Activated CD4-positive, alpha-beta T cell treated with anti-CD3 and anti-CD28 coated beads for 36 hours (primary cell): ENCODE measurements at places on chromosomes 5 and 9. TPM values are rescaled to one million over a fixed set of nuclear protein-coding genes. Genes with fewer than 3 reads are reported as not detected.

DNA sequence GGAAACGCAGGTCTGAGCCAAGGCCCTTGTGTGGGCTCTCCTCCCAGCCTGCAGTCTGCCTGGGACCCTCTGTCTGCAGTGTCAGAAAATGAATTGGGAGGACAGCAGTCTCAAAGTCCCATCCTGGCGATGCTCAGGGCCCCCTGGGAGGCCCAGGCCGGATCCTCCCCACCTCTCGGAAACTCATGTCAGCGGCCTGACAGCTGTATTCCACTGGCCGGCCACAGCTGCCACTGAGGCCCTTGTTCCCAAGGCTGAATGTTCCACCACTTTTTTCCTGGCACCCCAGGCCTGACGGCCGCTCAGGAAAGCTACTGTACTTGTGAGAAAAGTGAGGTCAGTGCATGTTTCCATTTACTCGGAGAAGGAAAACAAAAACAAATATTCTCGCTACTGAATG is 180.0 kb downstream of the FGF18 start:
- no peak overlapping the region for H3K4me3 ChIP-seq
- peaks cover 23% of the 10 kb centered on the region for H3K27me3 ChIP-seq
- peaks cover 21% of the 10 kb centered on the region for H3K4me1 ChIP-seq
- H3K27ac ChIP-seq = no peak overlapping the region
- no peak for DNase-seq

GRCh38 chr9:4174546-4175175 is 125.2 kb downstream of the GLIS3 start:
- H3K4me3 ChIP-seq = no peak overlapping the region
- H3K27ac ChIP-seq = no peak overlapping the region
- no peaks in the 10 kb centered on the region for H3K36me3 ChIP-seq
- no peaks in the 10 kb centered on the region for H3K4me1 ChIP-seq

GRCh38 chr9:11618241-11618805 is 1005.5 kb upstream of the PTPRD start:
- H3K27ac ChIP-seq = no peak overlapping the region
- peak; percentile 4 for DNase-seq
- no peaks in the 10 kb centered on the region for H3K4me1 ChIP-seq
- H3K4me3 ChIP-seq = no peak overlapping the region
- no peaks in the 10 kb centered on the region for H3K36me3 ChIP-seq

Gene RAPGEF1
- 108 TPM for total RNA-seq

Gene TRIM52
- 10.4 TPM for total RNA-seq
